ENCODE measurements at places on chromosomes 6 and 20.

DNA sequence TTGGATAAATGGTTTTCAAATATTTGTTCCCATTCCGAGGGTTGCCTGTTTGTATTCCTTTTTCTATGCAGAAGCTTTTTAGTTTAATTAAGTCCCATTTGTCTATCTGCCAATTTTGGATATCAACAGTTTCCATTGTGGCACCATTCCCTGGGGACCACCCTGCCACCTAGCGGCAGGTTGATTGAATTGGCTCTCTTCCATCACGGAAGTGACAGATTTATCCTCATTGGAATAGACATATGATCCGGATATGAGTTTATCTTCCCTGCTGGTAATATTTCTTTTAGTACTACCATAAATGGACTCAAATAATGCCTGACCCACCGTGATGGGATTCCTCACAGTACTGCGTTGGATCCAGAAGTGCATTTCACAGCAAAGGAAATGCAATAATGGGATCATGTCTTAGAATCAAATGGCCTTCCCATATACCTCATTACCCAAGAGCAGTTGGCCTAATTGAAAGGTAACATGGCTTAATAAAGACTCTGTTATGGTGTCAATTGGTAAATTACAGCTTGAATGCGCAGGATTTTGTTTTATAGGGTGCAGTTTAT is 327.0 kb downstream of the BMP2 start:
- H3K27me3 ChIP-seq = no peaks in the 10 kb centered on the region
- H3K27ac ChIP-seq = no peak overlapping the region
- DNase-seq = no peak
- H3K4me3 ChIP-seq = no peak overlapping the region

DNA sequence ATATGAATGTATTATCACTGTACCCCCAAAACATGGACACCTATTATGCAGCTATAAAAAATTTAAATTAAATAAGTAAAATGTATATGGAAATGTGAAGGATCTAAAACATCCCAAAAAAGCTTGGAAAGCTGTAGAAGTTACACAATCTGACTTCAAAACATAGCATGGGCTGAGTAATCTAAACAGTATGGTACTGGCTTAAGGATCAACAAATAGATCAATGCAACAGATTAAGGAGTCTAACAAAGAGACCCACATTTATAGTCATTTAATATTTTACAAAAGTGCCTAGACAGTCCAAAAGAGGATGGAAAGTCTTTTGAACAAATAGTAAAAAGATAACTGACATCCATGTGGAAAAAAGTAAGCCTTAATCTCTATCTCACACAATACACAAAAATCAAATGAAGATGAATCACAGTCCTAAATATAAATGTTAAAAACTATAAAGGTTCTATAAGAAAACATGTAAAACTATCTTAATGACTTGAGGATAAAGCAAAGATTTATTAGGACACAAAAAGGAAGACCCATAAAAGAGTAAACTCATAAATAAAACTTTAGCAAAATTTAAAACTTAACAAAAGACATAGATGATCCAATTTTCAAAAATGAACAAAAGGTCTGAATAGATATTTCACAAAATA is 46.8 kb downstream of the RANBP9 start:
- no peak for DNase-seq
- H3K27ac ChIP-seq = no peak overlapping the region
- no peak overlapping the region for H3K4me3 ChIP-seq

- peaks cover 2% of the 10 kb centered on the region for H3K4me1 ChIP-seq
- H3K4me3 ChIP-seq = no peak overlapping the region
These were observed 136.2 kb upstream of the CCN2 start for GRCh38 chr6:132087391-132087790.

DNA sequence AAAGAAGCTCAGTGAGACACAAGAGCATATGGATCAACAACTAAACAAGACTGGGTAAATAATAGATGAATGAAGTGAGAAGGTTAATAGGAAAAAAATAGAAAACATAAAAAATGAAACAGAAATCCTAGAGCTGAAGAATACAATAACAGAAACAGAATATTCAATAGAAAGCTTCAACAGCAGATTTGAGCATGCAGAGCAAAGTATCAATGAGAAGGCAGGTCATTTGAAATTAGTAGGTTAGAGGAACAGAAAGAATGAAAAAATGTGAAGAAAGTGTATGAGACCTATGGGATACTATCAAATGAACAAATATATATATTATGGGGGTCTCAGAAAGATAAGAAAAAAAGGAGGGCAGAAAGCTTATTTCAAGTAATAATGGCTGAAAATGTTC is 362.9 kb upstream of the POU3F2 start:
- DNase-seq = no peak
- H3K4me1 ChIP-seq = no peaks in the 10 kb centered on the region
- H3K36me3 ChIP-seq = no peaks in the 10 kb centered on the region
- no peak overlapping the region for H3K27ac ChIP-seq

- no peaks in the 10 kb centered on the region for H3K36me3 ChIP-seq
- H3K27me3 ChIP-seq = no peaks in the 10 kb centered on the region
- no peaks in the 10 kb centered on the region for H3K4me1 ChIP-seq
- H3K4me3 ChIP-seq = no peak overlapping the region
- no peak for DNase-seq
These were observed 191.2 kb upstream of the SOX4 start for GRCh38 chr6:21402368-21402767.

DNA sequence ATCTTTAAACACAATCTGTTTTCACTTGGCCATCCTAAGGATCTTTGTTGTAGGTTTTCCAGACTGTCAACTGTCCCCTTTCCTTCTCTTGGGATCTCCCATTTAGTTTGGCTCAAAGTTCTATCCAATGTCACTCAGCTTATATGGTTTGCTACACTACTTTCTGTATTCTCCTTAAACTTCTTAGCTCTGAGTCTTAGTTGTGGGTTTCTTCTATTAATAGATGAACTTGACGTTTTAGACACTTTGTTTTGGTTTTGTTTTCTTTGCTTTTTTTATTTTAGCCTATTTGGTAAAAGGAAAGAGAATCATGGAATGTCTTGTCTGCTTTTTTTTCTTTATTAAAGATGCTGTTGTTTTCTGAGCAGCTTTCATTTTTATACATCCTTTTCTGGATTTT is 11.4 kb downstream of the RMND1 start:
- no peaks in the 10 kb centered on the region for H3K4me1 ChIP-seq
- no peak overlapping the region for H3K4me3 ChIP-seq
- no peak overlapping the region for H3K27ac ChIP-seq
- H3K27me3 ChIP-seq = no peaks in the 10 kb centered on the region

DNA sequence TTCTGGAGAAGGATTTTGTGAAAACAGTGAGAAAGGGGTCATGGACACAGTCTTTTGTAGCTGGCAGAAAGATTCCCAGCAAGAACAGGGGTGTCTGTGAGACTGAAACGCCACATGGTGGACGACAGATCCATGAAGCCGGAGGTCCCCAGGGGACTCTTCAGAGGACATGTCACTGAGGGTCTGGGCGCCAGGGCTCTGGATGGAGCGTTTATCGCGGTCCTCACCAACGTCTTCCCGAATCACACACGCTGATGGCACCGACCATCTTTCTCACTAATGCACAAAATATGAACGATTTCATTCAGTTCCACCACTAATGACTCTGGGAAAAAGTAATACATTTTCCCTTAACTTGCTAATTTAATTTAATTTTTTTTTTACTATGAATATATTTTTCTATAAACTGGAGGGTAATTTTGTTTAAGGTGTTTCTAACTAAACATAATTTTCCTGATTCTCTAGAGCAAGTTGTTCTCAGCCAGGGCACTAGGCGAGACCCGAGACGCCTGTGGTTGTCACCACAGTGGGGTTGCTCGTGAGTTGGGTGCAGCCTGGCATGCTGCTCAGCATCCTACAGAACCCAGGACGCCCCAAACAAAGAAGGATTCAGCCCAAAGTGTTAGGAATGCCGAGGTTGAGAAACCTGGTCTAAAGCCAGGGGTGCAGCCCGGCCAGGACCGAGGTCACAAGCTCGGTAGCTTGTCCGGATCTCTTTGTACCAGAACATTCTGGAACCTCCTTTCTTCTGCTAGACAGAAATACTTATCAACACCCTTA is 306.2 kb downstream of the TAF4 start:
- H3K27me3 ChIP-seq = no peaks in the 10 kb centered on the region
- peaks cover 2% of the 10 kb centered on the region for H3K4me1 ChIP-seq
- no peak overlapping the region for H3K27ac ChIP-seq
- no peak overlapping the region for H3K4me3 ChIP-seq

DNA sequence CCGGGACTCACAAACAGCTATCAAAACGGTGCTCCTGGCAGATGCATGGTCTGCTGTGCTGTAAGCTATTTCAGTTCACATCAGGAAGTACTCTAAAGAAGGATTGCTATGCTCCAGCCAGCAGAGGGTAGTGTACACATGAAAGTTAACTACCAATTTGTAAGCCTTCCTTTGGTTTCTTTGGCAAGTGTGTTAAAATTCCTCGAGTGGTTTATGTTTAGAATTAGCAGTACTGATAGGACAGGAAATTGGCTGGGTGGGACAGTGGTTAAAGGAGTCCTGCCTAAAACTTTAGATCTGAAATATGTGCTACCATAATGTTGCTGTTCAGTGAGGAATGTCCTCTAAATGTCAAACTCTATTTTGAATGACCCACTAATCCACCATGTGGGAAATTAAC is 47.4 kb downstream of the TRMT11 start:
- no peaks in the 10 kb centered on the region for H3K36me3 ChIP-seq
- no peak overlapping the region for H3K4me3 ChIP-seq
- H3K27ac ChIP-seq = no peak overlapping the region
- H3K27me3 ChIP-seq = no peaks in the 10 kb centered on the region
- no peaks in the 10 kb centered on the region for H3K4me1 ChIP-seq
- DNase-seq = no peak

DNA sequence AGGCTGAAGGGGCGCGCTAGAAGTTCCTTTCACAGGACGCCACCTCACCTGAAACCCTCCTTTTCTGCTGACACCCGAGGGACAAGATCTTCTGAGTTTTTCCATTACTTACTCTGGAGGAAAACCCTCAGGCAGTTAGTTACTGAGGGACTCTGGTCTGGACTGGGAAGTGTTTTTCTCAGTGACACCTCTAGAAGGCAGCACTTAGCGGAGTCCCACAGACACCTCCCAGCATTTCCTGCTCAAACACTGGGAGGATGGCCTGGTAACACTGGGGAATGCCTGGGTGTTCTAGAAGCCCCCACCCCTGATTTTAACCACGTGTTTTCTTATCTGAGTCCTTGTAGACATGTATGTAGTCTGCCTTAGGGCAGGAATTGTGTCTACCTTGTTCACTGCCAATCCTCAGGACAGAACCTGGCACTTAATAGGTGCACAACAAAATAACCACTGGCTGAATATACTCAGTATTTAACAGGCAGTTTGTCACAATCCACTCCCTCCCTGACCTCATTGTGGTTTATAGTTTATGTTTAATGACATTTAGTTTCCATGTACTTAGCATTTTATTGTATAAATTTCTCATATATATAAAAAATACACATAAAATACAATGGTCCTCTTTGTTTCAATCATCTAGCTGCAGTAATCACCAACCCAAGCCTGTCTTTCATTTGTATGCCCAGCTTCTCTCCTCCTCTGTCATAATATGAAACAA is 4.8 kb downstream of the GSTA3 start:
- no peaks in the 10 kb centered on the region for H3K4me1 ChIP-seq
- H3K36me3 ChIP-seq = no peaks in the 10 kb centered on the region
- no peak overlapping the region for H3K4me3 ChIP-seq
- H3K27ac ChIP-seq = no peak overlapping the region
- no peaks in the 10 kb centered on the region for H3K27me3 ChIP-seq

DNA sequence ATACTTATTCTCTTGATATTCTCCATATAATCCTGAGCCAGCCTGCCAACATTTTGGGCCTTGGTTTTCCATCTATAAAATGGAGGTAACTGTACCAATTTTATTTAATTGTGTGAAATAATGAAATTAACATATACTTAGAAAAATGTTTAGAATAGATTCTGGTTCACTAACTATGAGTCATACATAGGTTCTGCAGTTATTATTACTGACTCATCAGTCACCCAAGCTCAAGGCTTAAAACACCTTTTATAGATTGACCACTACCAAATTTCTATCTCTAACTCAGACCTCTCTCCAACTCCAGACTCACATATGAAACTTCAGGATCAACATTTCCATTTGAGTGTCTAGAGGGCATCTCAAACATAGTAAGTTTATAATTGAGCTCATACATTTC is 1277.2 kb upstream of the GJE1 start:
- no peaks in the 10 kb centered on the region for H3K4me1 ChIP-seq
- H3K4me3 ChIP-seq = no peak overlapping the region
- DNase-seq = no peak
- no peaks in the 10 kb centered on the region for H3K27me3 ChIP-seq

GRCh38 chr6:21918041-21918440 is 324.5 kb downstream of the SOX4 start:
- no peaks in the 10 kb centered on the region for H3K36me3 ChIP-seq
- no peak for DNase-seq
- H3K27me3 ChIP-seq = no peaks in the 10 kb centered on the region
- peaks cover 3% of the 10 kb centered on the region for H3K4me1 ChIP-seq
- H3K27ac ChIP-seq = no peak overlapping the region

DNA sequence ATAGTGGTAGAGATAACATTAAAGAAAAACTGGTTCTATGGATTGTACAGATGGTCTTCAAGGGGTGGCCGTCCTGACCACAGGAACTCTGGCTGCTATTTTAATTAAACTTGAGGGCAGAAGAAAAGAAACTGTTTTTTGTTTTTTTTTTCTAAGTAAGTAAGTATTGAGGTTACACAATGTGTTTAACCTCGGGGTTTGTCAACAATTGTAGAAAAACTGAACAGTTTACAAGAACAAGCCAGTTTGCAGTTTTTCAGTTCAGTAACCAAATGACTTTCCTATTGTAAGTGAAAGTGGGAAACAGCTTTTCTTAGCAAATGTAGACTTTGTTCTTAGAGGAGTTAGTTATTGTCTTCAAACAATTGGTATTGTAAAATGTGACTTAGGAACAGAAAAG is 77.0 kb downstream of the PLCB1 start:
- no peak for DNase-seq
- no peak overlapping the region for H3K4me3 ChIP-seq
- H3K36me3 ChIP-seq = no peaks in the 10 kb centered on the region
- no peaks in the 10 kb centered on the region for H3K27me3 ChIP-seq
- no peaks in the 10 kb centered on the region for H3K4me1 ChIP-seq

- H3K4me3 ChIP-seq = no peak overlapping the region
- no peak overlapping the region for H3K27ac ChIP-seq
- DNase-seq = peak; percentile 39
- H3K4me1 ChIP-seq = no peaks in the 10 kb centered on the region
- H3K27me3 ChIP-seq = no peaks in the 10 kb centered on the region
- H3K36me3 ChIP-seq = no peaks in the 10 kb centered on the region
These were observed 31.8 kb upstream of the GMPR start for GRCh38 chr6:16206595-16207037.

DNA sequence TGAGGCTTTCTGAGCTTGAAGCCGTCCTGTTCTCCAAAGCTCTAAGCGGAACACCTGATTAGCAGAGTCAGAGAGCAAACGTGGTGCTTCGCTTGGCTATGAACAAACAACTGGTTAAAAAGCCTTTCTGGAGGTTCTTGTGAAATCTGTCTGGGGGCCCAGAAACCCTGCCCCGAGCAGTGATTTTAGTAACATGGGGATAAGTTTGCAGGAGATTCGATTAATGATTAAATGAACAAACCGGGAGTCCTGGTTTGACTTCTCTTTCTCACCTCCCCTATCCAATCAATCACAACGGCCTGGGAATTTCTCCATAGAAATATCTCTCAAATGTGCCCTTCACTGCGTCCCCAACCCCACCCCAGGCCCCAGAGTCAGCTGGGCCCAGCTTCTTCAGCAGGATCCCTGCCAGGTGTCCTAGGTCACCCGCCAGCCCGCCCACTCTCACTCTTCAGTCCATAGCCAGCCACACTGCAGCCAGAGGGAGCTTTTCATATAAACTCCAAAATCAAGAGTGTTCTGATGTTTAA is 43.6 kb downstream of the ZDHHC14 start:
- no peaks in the 10 kb centered on the region for H3K36me3 ChIP-seq
- no peaks in the 10 kb centered on the region for H3K27me3 ChIP-seq
- peaks cover 2% of the 10 kb centered on the region for H3K4me1 ChIP-seq
- no peak for DNase-seq

Data from iPS DF 6.9 (cell line).